ENCODE measurements at places on chromosomes 7 and 10.

DNA sequence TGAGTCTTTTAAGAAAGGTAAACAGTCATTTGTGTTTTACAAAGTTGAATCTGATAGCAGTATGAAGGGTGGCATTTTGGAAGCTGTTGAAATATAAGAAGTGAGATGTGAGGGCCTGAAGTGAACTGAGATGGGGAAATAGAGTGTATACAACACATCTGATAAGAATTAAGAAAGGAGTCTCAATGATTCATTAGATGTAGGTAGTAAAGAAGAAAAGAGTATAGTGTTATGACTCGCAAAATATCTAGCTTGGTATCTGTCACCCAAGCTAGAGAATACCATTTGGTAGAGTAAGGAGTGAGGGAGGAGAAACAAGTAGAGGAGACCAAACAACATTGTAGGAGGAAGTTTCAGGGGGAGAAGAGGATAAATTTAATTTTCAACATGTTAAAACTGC lies 5.3 kb downstream of the PTPN12 start:
- no peak for DNase-seq

- no peak for DNase-seq
These were observed 34.6 kb upstream of the HSPA12A start for GRCh38 chr10:116777006-116777405.

GRCh38 chr7:511476-512145 lies 8.0 kb downstream of the PDGFA start:
- DNase-seq: no peak

DNA sequence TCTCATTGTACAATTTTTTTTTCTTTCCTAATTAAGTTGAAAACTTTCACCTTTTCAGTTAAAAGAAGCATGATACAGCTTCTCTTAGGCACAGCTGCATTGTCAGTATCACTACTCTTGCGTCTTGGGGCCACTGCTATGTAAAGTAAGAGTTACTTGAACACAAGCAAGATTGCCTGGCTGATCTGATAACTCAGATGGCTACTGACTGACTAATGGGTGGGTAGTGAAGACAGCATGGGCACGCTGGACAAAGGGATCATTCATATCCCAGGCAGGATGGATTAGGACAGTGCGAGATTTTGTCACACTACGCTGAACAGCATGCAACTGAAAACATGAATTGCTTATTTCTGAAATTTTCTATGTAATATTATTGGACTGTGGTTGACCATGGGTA lies 11.6 kb upstream of the ADAMTS14 start:
- DNase-seq: no peak

- DNase-seq: no peak
These were observed 100.8 kb downstream of the PRTFDC1 start for GRCh38 chr10:24851629-24852028.

DNA sequence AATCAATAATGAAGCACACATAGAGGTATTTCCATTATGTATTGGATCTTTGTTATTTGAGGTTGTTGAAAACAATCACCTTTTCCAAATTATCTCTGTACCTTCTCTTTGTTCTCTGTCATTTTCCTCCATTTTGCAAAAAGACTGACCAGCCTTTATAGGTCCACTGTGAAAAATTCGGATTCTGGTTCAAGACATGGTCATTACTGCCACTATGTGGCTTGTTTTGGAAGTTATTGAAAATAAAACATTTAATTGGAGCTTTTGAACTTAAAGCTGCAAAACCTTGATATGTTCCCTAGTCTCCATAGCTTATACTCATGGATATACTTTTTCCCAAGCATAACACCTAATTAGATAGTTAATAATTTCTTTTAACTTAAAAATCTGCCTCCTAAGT lies 1094.4 kb downstream of the NRG3 start:
- no peak for DNase-seq

GRCh38 chr7:113008755-113009154 lies 77.9 kb downstream of the GPR85 start:
- DNase-seq: no peak

DNA sequence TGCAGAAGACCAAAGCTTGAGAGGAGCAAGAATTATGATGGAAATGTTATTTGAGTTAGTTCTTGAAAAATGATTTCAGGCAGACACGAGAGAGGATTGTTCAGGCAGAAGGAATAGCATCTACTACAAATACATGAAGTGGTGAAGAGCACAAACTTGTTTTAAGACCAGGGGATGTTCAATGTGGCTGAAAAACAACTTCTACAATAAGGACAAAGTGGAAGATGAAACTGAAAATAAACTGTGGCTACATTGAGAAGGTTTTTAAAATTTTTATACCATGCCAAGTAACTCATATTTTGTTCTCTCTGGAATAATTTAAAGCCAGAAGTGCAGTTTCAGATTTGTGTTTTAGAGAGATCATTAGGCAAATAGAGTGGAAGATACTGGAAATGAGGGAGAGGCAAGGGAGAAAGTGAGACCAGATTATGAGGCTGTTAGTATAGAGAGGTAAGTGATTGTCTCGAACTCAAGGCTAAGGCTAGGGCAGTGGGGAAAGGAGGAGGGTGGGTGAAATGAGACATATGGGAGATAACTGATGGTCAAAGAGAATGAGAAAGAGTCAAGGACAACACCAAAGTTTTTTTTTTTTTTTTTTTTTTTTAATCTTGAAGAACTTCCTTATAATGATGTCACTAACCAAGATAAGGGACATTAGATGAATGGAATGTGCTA lies 115.4 kb downstream of the MDFIC start:
- no peak for DNase-seq

GRCh38 chr7:122515404-122515803 lies 183.5 kb downstream of the RNF133 start:
- DNase-seq: no peak

DNA sequence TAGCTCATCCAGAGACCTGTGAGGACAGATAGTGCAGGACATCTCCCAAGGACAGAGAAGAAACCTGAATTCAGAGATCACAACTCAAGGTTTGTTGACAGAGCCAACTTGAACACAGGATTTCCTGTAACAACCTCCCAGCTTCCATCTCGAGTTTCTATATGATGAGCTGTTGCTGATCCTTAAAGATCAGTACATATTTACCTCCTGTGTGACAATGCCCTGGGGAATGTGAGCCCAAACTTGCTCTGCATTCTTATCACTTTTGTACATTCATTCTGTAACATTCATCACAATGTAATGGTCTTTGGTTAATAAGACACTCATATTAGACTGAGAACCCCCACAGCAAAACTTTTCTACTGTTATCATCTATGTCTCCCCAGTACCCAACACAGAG lies 468.6 kb downstream of the XPNPEP1 start:
- DNase-seq: no peak

DNA sequence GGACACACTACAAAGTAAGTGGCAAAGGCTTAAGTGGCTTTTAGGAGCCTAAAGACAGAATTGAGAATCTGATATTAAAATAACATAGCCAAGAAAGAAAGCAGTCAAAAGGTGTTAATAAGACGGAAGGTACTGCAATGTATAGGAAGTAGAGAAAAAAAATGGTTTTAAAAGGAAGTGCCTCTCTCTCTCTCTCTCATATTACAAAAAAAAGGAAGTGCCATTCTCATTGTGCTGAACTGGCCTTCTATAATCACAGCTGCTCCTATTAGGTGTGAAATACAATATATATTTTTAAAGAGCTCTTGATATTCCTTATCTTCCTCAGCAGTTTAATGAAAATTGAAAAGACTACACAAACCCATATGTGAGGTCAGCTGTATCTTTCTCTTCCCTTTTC lies 199.4 kb upstream of the NPVF start:
- DNase-seq: no peak

GRCh38 chr10:97940534-97940933 lies 89.9 kb downstream of the CRTAC1 start:
- DNase-seq: no peak

GRCh38 chr10:28569506-28570159 lies 36.7 kb downstream of the WAC start:
- no peak for DNase-seq

- DNase-seq: no peak
These were observed 279.8 kb downstream of the CAMK1D start for GRCh38 chr10:12628964-12629766.
